ENCODE measurements at places on chromosomes 12 and 14.

GRCh38 chr12:24854017-24854416 is 94.9 kb downstream of the BCAT1 start:
- no peak overlapping the region for H3K27ac ChIP-seq
- no peaks in the 10 kb centered on the region for H3K27me3 ChIP-seq
- H3K4me1 ChIP-seq = no peaks in the 10 kb centered on the region

- no peaks in the 10 kb centered on the region for H3K4me1 ChIP-seq
- no peak overlapping the region for H3K4me3 ChIP-seq
- no peaks in the 10 kb centered on the region for H3K36me3 ChIP-seq
- no peak for DNase-seq
- H3K27me3 ChIP-seq = no peaks in the 10 kb centered on the region
These were observed 336.0 kb downstream of the CEP128 start for GRCh38 chr14:80605536-80605935.

GRCh38 chr12:115761784-115762183 is 515.7 kb downstream of the MED13L start:
- no peaks in the 10 kb centered on the region for H3K36me3 ChIP-seq
- no peak for DNase-seq
- H3K27me3 ChIP-seq = no peaks in the 10 kb centered on the region
- no peaks in the 10 kb centered on the region for H3K4me1 ChIP-seq

DNA sequence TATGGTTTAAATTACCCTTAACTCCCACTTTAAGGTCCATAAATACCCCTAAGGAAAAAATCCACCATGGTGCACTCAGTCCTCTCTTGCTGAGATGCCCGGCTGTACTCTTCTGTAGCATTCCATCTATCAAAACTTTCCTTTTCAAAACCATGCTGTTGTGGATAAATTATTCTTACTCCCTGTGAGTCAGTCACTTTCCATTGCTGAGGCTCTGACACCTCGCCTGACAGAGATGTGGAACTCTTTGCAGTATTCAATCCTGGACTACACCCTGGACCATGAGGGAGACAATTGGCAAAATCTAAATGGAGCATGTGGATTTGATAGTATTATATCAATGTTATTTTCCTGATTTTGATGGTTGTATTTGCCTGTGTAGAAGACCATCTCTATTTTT is 49.1 kb downstream of the AVPR1A start:
- DNase-seq = no peak
- no peaks in the 10 kb centered on the region for H3K27me3 ChIP-seq
- H3K27ac ChIP-seq = no peak overlapping the region
- no peaks in the 10 kb centered on the region for H3K4me1 ChIP-seq
- H3K36me3 ChIP-seq = no peaks in the 10 kb centered on the region

DNA sequence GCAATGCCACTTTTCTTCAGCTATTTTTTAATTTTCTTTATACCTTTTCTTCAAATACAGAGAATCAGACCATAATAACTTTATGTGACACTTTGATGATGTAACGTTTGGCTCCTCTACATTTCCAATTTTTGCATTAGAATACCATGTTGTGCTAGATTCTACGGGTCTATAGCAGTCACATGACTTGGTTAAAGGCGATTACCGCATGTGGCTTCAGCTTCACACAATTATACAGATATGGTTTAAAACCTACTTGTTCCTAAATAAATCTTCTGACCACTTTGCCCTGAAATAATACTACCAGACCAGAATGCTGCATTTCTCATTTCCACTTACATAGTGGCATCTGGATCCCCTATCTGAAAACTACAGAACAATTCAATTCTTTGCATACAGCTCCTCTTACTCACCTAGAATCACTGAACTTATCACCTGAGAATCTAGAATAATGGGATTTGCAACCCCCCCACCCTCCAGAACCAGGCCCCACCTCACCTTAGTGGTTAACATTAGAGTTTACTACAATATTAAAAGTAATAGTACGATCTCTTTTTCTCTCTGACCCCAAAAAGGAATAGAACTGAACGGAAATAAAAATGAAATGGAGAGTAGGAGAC is 1.3 kb downstream of the MAX start:
- no peaks in the 10 kb centered on the region for H3K27me3 ChIP-seq
- DNase-seq = no peak
- H3K36me3 ChIP-seq = no peaks in the 10 kb centered on the region
- peak overlapping the region; percentile 86 for H3K4me3 ChIP-seq
- H3K27ac ChIP-seq = peak overlapping the region; percentile 85

- no peaks in the 10 kb centered on the region for H3K36me3 ChIP-seq
- peak; percentile 17 for DNase-seq
- no peaks in the 10 kb centered on the region for H3K27me3 ChIP-seq
- H3K4me1 ChIP-seq = no peaks in the 10 kb centered on the region
- no peak overlapping the region for H3K27ac ChIP-seq
These were observed 184.1 kb downstream of the PRKD1 start for GRCh38 chr14:29743531-29743930.

DNA sequence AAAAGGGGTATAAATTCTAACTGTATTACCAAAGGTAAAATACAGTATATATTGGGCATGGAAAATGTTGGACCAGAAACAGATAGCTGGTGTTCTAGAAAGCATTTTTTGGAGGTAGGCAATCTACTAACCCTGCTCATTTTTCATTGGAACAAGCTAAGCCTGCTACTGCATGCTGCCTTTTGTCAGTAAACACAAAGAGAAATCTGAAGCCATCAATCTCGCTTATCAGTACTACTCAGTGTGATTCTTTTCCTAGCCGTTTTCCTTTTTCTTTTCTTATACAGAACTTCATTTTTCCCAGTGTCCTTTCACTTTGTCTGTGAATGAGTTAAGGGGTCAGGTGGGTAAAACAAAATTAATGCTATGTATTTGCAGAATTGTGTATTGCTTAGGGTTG is 312.3 kb downstream of the NPAS3 start:
- H3K4me1 ChIP-seq = no peaks in the 10 kb centered on the region
- no peaks in the 10 kb centered on the region for H3K36me3 ChIP-seq
- no peak overlapping the region for H3K4me3 ChIP-seq
- H3K27me3 ChIP-seq = no peaks in the 10 kb centered on the region

GRCh38 chr12:79678306-79678705 is 12.5 kb downstream of the PAWR start:
- H3K4me1 ChIP-seq = peaks cover 15% of the 10 kb centered on the region
- no peak for DNase-seq
- H3K4me3 ChIP-seq = no peak overlapping the region
- H3K27me3 ChIP-seq = no peaks in the 10 kb centered on the region

DNA sequence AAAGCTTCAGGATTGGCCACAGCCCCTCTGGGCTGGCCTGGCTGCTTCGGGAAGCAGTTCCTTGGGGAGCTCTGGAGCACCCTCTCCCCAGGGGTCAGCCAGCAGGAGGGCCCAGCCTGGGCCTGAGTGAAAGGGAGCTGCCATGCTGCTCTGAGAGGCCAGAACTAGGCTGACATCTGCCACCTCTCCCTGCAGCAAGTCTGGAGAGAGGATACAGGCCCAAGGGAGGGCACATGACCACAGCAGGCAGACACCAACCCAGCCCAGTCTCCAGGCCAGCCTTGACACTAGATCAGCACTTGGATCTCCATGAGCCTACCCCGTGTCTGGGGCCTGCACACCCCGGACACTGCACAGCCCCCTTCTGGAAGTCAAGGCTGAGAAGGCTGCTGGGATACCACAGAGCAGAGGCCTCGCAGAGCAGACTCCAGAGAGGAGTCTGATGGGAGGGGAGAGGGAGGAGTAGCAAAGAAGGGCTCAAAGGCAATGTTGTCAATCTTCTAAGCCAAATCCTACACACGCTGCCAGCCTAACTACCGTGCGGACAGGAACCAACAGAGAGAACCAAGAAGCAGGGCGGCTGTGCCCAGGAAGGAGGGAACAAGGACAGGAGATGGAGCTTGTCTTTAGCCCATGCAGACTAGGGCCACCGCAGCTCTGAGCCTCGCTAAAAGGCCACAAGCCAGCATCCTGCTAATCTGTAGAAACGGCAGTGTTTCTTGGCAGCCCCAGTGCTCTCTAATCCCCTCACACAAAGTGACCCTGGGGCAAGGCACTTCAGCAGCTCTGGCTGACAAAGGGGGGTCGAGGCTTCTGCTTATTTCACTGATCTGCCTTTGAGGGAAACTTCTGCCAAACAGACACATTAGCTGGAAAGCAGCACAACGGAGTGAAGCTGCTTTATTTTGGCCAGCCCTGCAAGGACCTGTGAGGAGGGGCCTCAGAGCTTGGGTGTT is 12.9 kb downstream of the COL2A1 start:
- no peak overlapping the region for H3K27ac ChIP-seq
- H3K36me3 ChIP-seq = no peaks in the 10 kb centered on the region
- no peak for DNase-seq
- H3K4me1 ChIP-seq = no peaks in the 10 kb centered on the region
- H3K27me3 ChIP-seq = no peaks in the 10 kb centered on the region

DNA sequence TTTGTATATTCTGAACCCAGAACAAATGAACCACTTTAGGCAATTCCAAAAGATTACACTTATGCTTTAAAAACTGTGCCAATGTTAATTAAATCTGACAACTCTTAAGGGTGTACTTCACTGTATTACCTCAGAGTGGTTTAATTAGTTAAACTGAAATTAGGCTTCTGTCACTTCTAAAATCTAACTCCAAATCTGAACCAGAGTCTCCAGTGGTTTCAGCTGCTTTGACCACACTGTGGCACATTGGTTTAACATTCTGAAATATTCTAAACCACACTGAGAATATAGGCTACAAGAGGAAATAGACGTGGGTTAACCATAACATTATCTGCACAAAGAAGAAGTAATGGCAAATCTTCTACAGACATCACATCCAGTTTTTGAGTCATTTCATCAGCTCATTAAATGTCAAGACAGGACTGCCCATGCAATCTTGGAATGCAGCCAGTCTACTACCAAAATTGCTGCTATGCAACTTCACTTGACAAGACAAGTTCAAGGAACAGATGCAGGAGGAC is 94.8 kb downstream of the LRP6 start:
- no peak overlapping the region for H3K27ac ChIP-seq
- no peak overlapping the region for H3K4me3 ChIP-seq
- peak; percentile 39 for DNase-seq
- peaks cover 7% of the 10 kb centered on the region for H3K4me1 ChIP-seq

- no peak for DNase-seq
- H3K36me3 ChIP-seq = peaks cover 21% of the 10 kb centered on the region
- no peaks in the 10 kb centered on the region for H3K27me3 ChIP-seq
- no peak overlapping the region for H3K4me3 ChIP-seq
These were observed 6.4 kb downstream of the MLXIP start for GRCh38 chr12:122084857-122085405.

GRCh38 chr14:20428010-20428365 is 8.0 kb downstream of the KLHL33 start:
- H3K27ac ChIP-seq = peak overlapping the region; percentile 23
- no peaks in the 10 kb centered on the region for H3K36me3 ChIP-seq
- H3K4me3 ChIP-seq = no peak overlapping the region
- no peak for DNase-seq
- no peaks in the 10 kb centered on the region for H3K27me3 ChIP-seq

DNA sequence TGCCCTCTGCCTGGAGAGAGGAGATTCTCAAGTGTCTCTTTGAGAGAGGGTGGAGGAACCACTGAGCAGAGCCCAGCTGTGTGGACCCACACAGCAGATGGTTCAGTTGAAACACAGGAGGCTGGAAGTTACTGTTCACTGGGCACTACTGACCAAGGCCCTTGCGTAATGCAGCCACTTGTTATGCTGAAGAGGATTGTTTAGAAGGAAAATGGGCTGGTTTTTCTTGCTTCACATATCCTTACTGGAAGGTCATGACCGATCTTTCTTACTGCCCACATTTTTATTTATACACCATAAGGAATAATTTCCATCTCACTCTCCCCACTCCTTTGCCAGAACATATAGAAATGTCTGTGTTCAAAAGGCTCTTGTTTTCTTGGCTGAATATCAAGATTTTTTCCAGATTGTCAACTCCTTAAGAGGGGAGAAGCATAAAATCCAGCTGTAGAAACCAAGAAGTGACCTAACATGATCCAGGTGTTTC is 375.1 kb upstream of the DDHD1 start:
- no peaks in the 10 kb centered on the region for H3K36me3 ChIP-seq
- H3K27ac ChIP-seq = peak overlapping the region; percentile 80
- peak; percentile 68 for DNase-seq
- no peak overlapping the region for H3K4me3 ChIP-seq
- peaks cover 10% of the 10 kb centered on the region for H3K4me1 ChIP-seq

DNA sequence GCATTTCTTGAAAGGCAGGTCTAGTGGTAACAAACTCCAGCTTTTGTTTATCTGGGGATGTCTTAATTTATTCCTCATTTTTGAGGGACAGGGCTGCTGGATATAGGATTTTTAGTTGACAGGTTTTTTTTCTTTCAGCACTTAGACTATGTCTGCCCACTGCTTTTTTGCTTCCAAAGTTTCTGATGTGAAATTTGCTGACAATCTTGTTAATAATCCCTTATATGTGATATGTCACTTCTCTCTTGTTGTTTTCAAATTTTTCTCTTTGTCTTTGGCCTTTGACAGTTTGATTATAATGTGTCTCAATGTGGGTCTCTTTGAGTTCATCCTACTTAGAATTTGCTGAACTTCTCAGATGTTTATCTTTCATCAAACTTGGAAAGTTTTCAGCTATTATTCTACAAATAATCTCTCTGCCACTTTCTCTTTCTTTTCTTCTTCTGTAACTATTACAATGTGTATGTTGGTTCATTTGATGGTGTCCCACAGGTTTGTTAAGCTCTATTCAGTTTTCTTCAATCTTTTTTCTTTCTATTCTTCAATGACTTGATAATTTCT is 9.8 kb downstream of the ATL1 start:
- no peaks in the 10 kb centered on the region for H3K4me1 ChIP-seq
- no peaks in the 10 kb centered on the region for H3K36me3 ChIP-seq
- DNase-seq = no peak
- H3K4me3 ChIP-seq = no peak overlapping the region

DNA sequence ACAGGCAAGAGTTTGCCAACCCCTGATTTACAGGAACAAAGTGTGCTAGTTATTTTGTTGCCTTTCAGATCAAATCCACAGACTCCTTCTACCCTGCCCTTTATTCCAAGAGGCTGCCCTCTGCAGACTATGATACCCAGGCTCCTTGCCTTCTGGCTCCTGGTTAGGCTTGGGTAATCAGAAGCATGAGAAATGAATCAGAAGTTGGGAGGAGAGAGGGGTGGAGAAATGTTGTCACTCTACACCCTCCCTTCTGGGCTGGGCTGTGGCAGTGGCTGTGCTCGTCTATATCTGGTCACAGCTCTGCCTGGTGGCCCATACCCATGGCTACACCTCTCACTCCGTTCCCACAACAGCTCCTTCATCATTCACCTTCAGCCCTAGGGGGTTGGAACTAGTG is 204.6 kb upstream of the PLXNC1 start:
- peaks cover 3% of the 10 kb centered on the region for H3K4me1 ChIP-seq
- H3K36me3 ChIP-seq = no peaks in the 10 kb centered on the region
- no peak overlapping the region for H3K27ac ChIP-seq
- no peaks in the 10 kb centered on the region for H3K27me3 ChIP-seq
- peak; percentile 10 for DNase-seq

Data from thyroid gland (tissue), 4 donors.